ENCODE measurements at places on chromosomes 4 and X.

DNA sequence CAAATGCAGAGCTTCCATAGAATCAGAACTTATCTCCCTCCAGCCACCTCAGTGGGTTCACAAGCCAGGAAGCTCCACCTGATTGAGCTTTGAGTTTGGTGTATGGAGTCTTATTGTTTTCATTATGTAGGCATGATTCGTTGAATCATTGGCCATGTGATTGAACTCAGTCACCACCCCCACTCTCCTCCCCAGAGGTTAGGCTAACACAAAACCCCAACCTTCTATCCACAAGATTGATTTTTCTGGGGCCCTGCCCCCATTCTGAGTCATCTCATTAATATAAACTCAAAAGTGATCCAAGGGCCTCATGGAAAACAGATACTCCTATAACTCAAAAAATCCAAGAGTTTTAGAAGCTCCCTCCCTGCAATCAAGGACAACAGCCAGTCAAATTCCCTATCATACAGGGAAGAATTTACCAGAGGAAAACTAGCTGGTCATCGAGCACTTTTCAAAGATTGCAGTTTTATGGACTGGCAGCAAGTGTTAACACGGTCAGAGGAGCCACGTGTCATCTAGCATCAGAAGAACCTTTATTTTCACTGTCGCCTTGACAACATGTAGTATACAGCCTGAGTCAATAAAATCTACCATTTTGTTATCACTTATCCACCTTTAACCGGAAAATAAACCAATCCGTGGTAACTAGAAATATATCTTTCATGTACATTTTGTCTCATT, 35.9 kb upstream of the GUCY1B1 start:
- no peak for DNase-seq

GRCh38 chr4:3671571-3672464, 94.4 kb upstream of the ADRA2C start:
- no peak for DNase-seq

- no peak for DNase-seq
Measured at GRCh38 chrX:45077748-45078424, 122.8 kb downstream of the DIPK2B start.

DNA sequence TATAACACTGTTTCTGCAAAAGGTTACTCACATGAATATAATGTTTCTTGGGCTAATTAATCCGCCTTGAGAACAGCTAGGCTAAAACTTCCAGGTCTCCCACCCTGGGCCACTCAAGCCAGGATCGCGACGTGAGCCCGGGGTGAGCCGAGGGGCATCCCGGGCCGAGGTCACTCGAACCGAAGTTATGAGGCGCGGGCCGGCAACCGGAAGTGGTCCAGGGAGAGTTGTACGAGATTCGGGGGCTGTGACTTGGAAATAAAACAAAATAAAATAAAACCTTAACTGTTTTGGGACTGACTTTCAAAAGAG, 317 bp downstream of the CMC4 start:
- DNase-seq, result no peak

- DNase-seq, result no peak
Measured at GRCh38 chr4:66300336-66300934, 630.1 kb upstream of the EPHA5 start.

GRCh38 chr4:15720851-15721250, 18.0 kb downstream of the BST1 start:
- no peak for DNase-seq

DNA sequence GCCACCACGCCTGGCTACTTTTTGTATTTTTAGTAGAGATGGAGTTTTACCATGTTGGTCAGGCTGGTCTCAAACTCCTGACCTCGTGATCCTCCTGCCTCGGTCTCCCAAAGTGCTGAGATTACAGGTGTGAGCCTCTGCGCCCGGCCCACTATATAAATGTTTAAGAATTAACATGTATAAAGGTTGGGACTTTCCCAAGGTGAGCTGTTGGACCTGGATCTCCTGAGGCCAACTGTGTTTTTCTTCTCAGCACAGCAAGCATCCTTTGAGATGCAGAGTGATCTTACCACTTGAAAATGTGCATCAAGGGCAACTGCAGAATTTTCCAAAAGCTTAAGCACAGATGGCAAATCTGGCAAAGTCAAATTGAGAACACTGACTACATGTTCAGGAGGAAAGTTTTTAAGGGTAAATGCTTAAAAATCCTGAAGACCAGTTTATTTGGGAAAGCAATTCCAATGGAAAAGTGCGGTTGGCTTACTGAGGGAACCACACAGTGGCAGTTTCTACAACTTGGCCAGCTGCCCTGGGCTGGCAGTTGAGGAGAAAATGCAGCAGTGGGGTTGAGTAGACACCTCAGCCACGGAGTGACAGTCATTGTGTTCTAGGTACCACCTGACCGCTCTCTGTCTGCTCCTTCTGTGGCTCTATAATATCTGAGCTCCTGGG, 168.9 kb downstream of the CBR4 start:
- no peak for DNase-seq

- peak; percentile 17 for DNase-seq
Measured at GRCh38 chrX:148500423-148501385, at the start of gene AFF2. TSS of gene AFF2 (plus strand) at chrX:148500617. CDS start at chrX:148501098, 481 bp downstream.

- no peak for DNase-seq
Measured at GRCh38 chr4:186891859-186892486, 168.3 kb upstream of the FAT1 start.

DNA sequence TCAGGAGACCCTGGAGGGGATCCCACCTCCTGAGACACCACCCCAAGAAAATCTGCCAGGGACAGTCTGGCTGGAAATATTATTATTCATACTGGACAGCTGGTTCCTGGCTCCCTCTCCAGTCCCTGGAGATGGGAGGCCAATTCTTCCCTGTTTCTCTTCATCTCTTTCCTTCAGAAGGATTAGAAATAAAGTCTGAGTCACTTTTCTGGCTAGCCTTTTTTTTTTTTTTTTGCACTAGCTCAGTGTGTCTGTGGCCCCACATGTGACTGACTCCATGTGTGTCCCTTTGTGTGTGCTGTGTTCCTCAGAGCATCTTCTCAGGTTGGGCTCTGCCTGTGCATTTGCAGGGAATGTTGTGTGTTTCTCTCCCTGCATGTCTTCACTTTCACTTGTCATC, 1.8 kb upstream of the FRMPD3 start:
- no peak for DNase-seq

- no peak for DNase-seq
Measured at GRCh38 chr4:176498617-176499256, 179.0 kb downstream of the SPCS3 start.

DNA sequence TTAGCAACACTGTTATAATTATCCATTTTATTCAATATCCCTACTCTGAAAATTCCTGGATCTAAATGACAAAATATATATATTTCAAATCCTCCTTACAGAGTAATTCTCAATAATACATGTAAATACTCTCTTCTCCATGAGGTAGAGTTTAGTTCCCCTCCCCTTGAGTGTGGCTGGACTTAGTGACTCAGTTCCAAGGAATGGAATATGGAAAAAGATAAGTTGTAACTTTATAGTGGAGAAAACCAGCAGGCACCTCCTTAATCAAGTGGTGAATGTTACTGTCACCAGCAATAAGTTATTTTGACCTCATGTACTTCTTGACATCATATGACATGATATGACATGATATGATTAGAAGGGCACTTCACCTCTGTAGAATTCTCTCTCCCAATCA, 302.0 kb downstream of the RAB28 start:
- no peak for DNase-seq

DNA sequence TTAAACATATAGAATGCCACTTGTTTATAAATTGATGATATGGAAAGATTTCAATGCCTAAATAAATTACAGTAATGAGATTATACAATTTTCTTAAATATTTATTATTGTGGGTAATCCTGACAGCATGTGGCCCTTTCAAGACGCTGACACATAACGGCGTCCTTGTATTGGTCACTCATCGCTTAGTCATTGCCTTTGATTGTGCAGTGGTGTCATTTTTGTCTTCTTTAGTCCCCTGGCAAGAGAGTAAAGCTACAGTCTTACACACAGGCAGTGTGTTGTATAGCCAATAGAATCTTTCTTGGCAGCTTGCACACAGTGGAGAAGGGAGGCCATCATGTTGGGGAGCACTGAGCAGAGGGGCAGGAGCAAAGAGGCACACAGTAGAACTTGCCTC, 361.8 kb upstream of the GALNT7 start:
- DNase-seq, result no peak

DNA sequence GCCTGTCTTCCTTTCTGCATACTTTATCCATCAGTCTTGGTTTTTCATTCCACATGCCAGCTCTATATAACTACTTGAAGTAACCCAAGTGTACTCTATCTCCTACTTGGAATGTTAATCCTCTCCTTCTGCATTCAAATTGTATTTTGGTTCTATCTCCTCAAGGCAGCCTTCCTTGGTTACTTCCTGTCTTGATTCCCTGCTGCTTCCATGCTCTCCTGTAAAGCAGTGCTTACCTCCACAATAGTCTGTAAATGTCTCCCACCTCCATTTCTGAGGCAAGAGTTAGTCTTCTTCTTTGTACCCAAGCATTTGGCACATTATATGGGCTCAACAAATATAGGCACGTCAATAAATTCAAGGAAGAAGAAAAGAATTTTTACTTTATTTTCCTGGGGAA, 298.4 kb downstream of the ARHGAP24 start:
- no peak for DNase-seq

DNA sequence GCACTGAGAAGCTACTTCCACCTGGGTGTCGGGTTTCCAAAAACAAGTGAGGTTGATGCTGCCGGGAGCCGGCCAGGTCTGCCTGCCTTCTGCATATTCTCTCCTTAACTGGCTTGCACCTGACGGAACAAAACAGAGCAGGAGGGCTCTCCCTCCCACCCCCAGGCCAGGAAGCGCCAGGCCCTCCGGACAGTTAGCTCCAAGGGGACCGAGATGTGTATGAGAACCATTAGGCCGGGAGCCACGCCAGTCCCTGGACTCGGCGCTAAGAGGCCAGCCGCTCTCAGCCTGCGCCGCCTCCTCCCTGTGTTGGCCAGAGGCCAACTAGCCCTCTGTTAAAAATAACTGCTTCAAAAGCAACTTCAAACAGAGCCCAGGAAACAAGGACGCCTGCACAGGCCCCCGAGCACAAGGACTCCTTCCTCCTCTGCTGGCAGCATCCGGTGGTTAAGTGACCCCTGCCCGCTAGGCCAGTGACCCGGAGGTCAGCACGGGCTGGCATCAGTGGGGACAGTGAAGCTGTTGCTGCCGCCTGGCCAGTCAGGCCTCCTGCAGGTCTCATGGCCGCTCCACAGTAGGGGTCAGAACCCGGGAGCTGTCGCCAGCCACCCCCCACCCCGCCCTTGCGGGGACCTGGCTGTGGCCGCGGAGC, 107.9 kb downstream of the ABLIM2 start:
- no peak for DNase-seq

DNA sequence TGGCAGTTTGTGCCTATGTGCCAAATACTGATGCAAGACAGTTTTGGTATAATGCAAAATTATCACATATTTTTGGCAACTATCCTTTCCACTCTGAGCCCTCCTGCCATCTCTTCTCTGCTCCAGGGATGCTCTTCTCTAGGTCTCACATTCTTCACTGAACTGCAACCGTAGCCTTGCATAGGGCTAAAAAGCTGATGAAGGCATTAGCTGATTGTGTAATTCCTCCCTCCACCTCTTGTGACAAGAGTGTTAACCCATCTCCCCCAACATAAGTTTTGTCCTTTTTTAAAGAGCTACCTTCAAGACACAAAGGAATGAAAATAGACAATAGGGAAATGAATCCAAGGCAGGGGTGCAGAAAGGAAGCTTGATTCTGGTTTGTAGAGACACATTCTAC, 33.1 kb upstream of the ANK2 start:
- DNase-seq, result no peak

- no peak for DNase-seq
Measured at GRCh38 chr4:20127626-20128025, 124.1 kb upstream of the SLIT2 start.

DNA sequence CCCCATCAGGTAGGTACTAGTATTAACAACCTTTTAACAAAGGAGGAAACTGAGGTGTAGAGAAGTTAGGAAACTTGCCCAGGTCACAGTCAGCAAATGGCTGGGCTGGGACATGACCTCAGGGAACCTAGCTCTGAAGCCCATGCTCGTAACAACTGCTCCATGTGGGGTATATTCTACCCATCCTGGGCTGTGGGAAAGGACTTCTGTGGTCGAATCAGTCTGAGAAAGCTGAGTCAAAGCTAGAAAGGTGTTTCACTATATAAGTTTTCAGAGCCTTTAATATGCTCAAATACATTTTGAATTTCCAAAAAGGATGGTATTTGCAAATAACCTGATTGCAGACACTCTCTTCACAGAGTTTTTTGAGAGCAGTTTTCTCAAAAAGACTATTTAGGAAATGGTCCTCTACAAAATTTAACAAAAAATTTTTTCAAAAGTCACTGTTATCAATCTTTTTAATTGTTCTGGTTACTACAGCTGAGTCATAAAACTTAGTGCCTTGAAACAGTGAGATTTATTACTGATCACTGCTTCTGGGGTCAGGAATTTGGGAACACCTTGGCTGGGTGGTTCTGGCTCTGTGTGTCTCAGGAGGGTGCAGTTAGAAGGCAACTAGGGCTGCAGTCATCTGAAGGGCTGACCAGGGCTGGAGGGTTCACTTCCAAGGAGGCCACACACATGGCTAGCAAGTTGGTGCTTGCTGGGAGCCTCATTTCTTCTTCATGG, 53.6 kb downstream of the NSG1 start:
- DNase-seq, result no peak

GRCh38 chr4:186342582-186342981, 76.6 kb downstream of the F11 start:
- no peak for DNase-seq

DNA sequence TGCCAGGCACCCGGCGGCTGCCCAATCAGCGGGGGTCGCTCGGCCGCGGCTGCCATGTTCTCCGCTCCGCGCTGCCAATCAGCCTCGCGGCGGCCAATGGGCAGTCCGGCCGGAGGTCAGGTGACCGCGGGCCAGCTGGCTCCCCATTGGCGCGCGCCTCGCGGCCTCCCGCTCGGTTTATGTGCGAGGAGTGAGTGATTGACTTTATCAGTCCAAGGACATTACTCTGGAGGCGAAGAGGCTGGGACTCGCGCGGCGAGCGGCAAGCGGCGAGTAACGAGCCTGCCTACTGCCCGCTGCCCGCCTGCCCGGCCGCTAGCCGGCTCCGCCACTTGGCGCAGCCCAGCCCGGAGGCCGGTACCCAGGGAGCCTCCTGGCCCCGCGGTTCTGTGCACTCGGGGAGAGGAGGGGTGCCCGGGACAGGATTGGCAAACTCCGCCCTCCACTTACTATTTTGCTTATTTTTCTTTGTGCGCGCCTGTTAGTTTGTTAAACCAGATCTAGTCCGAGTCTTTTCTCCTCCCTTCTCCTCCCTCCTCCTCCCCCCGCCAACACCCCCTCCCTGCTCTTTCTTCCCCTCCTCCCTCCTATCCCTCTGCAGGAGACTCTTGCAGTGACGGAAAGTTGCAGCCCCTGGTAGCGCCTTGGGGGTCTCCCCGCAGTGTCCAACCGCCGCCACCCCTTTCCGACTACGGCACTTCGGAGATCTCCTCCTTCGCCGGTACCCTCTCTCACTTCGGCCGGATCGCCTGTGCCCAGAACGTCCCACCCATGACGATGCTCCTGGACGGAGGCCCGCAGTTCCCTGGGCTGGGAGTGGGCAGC, at the start of gene ZIC3:
Gene ZIC3 (plus strand): TSS at position 207 of the 825 bp plus-strand sequence. CDS start 565 bp downstream, at position 772.
- no peak for DNase-seq

GRCh38 chr4:147674496-147674895, 9.5 kb downstream of the PRMT9 start:
- no peak for DNase-seq

Measured in effector CD4-positive, alpha-beta T cell (primary cell).